ENCODE measurements at places on chromosomes 3 and 15.

GRCh38 chr3:11661827-11662226 lies 18.1 kb upstream of the VGLL4 start:
- DNase-seq = no peak

DNA sequence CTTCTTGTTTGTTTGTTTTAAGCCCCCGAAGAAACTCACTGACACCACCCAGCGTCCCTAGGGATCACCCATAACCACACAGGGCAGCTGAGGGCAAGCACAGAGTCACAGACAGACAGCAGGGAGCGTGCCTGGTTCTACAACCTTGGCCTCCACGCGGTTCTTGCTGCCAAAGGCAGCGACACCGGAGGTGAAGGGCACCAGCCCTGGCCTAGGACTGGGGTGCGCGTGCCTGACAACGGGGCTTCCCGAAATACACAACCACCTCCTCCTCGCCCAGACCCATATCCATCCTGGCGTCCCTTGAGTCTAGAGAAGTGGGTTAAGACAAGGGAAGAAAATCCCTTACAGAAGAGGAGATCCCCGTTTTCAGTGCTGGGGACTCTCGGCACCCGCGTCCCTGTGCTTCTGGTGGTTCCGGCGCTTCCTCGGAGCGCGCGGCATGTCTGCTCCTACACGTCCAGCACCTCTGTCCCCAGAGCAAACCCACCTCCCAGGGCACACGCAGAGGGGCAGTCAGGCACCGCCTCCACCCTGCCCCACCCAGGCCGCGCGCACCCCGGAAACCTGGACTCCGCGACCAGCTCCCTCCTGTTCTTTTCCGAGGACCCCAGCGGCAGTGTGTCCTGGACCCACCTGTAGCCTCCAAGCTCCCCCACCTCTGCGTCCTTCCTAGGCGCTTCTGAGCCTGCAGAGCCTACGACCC lies 911 bp downstream of the RFTN1 start:
- DNase-seq = peak; percentile 58

GRCh38 chr3:196643201-196643749 lies 3.8 kb downstream of the NRROS start:
- DNase-seq = no peak

GRCh38 chr3:51967384-51968169 lies at the start of gene PCBP4:
Gene PCBP4, minus strand, starts transcription at chr3:51967454. Its CDS starts 6,214 bp downstream, at chr3:51961240.
- DNase-seq = peak; percentile 91

GRCh38 chr15:50968353-50968752 lies 59.9 kb downstream of the AP4E1 start:
- DNase-seq = no peak

- no peak for DNase-seq
Observed at GRCh38 chr3:150252462-150252861, 155.6 kb upstream of the TSC22D2 start.

DNA sequence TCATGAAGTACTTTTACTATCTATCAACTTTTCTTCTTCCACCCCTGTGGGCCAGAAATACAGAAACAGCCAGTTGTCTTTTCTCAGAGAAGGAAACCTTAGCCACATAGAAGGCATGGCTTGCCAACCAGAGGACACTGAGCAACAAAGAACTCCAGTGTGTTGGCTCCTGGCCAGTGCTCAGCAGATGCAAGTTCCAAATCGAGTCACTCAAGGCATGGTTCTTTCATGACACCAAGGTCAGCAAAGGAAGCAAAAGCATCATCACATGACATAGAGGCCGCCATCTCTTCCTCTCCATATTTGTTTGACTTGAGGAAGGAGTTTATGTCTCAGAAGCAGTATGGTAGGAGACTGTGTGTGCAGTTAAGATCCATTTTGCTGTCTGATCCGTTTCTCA lies 92.2 kb downstream of the MYLK start:
- no peak for DNase-seq

- peak; percentile 40 for DNase-seq
Observed at GRCh38 chr3:138062626-138063025, 52.7 kb downstream of the CLDN18 start.

DNA sequence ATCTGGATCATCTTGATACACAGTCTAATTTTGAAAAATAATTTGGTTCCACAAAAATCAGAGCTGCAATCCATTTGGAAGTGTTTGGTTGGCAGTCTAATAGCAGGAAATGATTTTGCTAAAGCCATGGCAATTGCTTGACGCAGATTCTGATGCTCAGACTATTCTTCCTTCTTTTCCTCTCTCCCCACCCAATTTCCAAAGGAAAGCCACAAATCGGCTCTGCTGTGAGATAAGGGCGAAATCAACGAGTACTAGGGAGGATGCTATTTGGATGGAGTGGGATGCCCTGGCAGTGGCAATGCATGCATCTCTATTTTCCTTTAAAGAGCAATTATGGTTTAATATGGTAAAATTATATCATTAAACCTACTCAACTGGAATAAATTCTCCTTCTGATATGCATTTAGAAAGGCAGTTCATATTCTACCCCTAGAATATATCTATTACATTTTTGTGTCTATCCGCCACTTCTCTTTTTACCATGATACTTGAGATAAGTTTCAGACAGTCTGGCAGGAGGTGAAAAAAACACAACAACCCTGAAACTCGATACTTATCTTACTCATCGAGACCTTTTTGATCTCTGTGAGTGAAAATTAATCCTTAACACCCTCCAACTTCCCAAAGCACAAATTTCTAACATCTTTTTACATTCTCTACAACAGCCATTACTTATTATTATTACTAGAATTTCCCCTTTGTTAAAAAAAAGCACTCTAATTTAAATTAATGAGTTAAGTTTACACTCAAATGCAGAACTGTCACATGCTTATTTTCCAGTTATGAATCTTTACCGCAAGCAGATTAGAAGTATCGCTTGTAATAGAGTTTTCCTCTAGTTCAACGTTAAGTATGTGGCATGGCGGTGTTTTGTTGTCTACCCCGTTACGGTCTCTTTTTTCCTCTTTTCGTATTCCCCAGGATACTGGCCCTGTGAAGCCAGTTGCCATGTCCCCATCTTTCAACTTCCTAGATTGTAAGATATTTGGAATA lies 433.3 kb downstream of the FOXP1 start:
- DNase-seq = no peak

DNA sequence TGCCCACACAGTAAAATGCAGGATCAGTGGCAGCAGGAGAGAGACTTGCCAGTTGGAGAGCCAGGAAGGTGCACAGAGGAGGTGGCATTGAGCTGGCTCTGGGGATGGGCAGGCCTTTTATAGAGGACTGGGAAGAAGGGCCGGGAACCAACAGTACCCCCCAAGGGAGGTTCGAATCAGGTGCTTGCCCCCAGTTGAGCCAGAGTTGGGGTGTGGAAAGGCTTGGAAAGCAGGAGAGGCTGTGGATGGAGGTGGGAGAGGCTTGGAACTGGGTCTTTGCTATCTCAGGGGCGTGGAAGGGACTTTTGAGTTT lies 107.6 kb downstream of the KLF13 start:
- no peak for DNase-seq

DNA sequence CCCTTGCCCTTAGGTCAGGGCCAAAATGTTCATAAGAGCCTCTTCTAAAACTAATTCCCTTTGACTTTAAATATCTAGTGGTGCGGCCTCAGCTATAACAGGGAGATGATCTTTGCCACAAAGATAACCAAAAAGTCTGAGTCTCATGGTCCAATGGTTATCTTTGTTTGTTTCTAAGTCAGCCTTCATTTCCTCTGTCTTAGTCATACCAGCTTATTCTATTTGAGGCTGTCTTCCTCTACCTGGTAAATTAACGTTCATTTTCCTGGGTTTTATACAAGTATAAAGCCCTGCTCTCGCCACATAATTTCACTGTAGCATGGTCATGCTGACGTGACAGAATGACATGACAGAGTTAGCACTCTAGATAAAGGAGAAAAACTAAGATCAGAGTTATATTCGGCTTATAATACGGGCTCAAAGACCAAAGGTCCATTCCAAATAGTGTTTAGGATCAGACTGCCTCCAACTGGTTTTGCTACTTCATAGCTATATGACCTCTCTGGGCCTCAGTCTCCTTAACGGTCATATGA lies 18.4 kb downstream of the ZNF860 start:
- no peak for DNase-seq

GRCh38 chr3:69781593-69781992 lies 42.3 kb downstream of the MITF start:
- no peak for DNase-seq

GRCh38 chr3:187889601-187890404 lies 144.5 kb upstream of the BCL6 start:
- DNase-seq = no peak

DNA sequence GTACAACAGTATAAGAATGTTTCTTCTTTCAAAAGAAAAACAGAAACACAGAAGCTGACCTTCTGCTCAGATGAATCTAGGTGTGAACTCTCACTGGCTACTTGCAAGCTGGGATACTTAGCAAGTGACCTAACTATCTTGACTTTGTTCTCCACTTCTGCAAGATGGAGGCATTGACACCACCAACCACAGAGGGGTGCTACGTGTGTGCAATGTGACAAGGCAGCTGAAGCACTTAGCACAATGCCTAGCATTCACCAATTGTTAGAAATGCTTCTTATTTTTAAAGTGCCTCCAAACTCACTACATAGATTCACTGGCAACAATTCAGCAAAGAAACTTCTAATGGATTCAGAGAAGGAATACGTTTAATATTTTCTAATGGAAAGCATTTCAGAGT lies 331.4 kb upstream of the WNT5A start:
- DNase-seq = no peak

DNA sequence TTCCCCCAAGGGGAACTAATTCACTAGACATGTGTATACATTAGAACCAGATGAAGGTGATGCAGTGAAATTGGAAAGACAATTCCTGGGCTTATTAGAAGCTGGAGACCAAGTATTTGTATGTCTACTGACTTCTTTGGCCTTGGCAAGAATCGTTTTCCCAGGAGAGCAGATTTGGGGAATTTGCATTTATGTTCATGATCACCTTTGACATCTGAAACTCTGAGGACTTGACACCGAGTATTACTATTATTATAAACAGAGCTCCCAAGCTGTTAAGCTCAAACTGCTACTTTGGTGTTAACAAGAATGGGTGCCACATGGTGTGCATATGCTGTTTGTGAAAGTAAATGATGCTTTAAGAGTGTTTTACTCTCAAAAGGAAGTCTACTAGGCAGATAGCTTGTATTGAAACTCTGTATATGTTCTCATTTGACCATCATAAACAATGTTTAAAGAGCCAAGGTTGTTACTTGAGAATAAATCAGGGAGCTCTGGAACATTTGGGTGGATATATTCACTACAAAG lies 519.8 kb upstream of the GOLIM4 start:
- no peak for DNase-seq

- no peak for DNase-seq
Observed at GRCh38 chr3:65153850-65154512, 466.2 kb upstream of the ADAMTS9 start.

DNA sequence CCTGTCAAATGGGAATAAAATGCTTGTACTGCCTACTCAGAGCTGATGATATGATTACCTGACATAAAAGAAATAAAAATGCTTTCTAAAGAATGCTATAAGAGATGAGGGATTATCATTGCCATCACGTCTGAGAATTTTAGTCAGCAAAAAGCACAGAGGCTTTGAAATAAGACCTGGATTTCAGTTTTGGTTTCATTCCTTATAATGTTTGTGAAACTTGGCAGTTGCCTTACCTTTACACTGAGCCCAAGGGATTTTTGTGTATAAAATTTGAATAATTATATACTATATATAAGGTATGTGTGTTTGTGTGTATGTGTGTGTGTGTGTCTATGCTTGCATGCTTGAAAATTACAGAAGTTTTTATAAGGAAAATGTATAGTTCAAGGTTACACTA lies 634.8 kb upstream of the BCHE start:
- no peak for DNase-seq

- no peak for DNase-seq
Observed at GRCh38 chr3:122078235-122078935, 23.2 kb downstream of the CD86 start.

- no peak for DNase-seq
Observed at GRCh38 chr15:83892498-83892897, 238.6 kb downstream of the ADAMTSL3 start.

DNA sequence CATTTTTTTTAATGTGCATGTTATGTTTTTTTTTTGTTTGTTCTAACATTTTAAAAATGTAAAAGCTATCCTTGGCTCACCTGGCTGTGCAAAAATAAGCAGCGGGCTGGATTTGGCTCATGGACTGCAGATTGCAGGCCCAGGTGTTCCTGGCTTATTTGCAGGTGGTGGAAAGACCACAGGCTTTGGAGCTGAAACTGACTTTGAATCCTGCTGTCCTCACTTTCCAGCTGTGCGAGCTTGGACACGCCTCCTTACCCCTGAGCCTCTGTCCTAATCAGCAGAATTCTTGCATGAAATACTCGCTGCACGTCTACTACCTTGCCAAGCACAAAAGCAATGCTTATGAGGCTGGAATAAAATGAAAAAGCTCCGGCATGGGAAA lies 188.7 kb upstream of the TPM1 start:
- peak; percentile 51 for DNase-seq

DNA sequence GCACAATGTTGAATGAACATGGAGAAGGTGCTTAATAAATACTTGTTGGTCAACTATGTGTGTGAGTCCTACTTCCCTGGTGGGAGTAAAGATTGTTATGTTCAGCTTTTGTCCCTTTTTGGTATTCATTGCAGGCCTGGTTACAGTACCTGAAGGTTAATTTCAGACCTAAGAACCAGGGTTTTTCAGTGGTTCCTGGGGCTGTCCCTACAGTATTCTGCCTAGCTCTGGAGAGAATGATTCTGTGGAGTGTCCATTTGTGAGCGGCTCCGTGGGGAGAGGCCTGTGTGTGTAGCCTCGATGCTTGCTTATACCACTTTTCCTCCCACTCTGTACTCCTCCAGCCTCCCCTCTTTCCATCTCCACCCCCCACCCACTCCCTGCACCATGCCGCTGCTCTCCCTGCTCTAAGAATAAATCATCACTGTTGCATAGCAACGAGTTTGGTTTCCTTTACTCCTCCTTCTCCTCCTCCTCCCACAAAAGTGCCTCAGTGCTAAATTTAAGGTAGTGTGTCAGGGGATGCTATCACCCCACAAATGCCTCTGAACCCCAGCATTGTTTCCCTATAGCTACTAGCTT lies 150.6 kb upstream of the ROPN1 start:
- DNase-seq = no peak

GRCh38 chr3:125366132-125366531 lies 9.0 kb downstream of the ZNF148 start:
- no peak for DNase-seq

DNA sequence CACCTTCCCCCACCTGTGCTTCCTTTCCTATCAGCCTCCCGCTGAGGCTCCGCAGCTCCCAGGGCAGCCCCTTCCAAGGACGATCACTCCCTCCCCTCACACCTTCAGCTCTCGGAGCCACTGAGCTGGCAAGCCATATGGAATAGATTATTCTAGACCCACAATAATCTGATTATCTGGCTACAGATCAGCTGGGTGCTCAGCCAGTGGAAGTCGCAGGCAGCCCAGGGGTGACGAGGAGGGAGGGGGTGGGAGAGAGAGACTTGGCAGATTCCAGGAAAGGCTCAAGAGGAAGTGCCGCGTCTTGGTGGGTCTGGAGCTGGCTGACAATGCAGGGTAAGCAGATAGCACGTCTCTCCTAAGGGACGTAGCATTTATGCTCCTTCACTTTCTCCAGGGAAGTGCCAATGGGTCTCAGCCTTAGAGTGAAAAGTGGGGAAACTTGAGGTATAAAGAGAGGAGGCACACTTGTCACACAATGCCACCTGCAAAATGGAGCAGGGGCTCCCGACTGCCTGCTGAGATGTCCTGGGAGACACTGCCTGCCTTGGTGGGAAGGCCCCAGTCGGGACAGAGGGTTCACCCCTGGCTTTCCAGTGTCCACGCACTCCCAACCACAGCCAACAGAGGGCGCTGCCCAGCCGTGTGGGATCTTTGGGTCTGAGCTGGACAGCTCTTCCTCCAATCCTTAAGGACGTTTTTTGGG lies 9.4 kb upstream of the MESP1 start:
- DNase-seq = peak; percentile 93

GRCh38 chr3:138367911-138368310 lies 19.5 kb downstream of the MRAS start:
- DNase-seq = no peak
